ENCODE measurements at places on chromosomes 3 and 15.

- DNase-seq = no peak
These were observed 131.7 kb upstream of the ZBED2 start for GRCh38 chr3:111726788-111727305.

GRCh38 chr3:194339840-194340239 lies 11.3 kb downstream of the CPN2 start:
- DNase-seq = no peak

GRCh38 chr3:144775551-144775950 lies 803.9 kb downstream of the DIPK2A start:
- no peak for DNase-seq

- DNase-seq = no peak
These were observed 48.3 kb upstream of the CGNL1 start for GRCh38 chr15:57327985-57328471.

- DNase-seq = no peak
These were observed 482.6 kb upstream of the TPRG1 start for GRCh38 chr3:188689101-188689574.

- peak; percentile 20 for DNase-seq
These were observed 37.3 kb downstream of the FSD2 start for GRCh38 chr15:82768414-82769054.

DNA sequence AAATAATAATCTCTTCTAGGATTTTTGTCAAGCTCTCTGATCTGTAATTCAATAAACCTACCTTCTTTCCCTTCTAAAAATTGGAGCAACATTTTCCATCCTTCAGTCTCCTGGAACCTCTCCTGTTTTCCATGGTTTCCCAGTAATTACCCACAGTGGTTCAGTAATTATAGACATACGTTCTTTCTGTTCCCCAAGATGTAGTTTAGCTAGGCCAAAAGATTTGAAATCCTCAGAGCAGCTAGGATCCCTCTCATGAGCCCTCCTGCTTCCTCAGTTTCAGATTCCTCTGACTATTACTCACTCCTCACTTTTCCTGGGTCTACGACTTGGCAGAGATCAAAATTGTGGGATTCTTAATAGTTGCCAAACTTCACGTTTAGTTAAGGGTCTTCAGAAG lies 76.9 kb upstream of the IGSF10 start:
- DNase-seq = no peak

- no peak for DNase-seq
These were observed 2.6 kb downstream of the EHHADH start for GRCh38 chr3:185251272-185251671.
